Stimulated activated CD4-positive, alpha-beta T cell treated with anti-CD3 and anti-CD28 coated beads, Interleukin-1b, Interleukin-23, amount 100 ng/mL, for 48 hours (primary cell): ENCODE measurements at places on chromosomes 6 and 20.

- DNase-seq, result no peak
Measured at GRCh38 chr6:135922746-135923145, 71.2 kb downstream of the PDE7B start.

DNA sequence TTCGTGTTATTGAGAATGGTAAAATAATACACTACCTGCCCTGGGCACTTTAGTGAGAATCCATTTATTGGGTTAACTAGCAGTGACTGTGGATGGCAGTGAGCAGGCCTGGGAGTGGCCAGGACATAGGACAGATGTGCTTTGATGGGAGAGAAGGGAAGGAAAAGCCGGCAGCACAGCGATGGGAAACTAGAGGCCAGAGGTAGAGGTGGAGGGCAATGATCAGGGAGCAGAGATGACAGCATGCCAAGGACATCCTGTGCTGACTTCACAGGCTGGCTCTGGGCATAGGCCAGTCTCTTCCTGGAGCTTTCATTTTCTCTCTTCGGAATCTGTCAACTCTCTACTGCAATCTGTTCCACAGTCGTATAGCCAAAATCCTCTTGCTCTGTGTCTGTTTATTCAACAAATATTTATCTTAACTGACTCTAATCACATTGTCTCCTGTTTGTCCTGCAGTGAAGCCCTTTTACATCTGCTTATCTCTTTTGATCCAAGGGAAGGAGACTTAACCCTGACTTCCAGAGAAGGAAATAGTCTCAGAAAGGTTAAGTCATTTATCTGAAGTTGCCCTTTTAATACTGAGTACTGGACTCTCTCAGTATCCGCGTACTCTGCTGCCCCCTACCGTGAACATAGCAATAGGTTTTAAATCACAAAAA lies 18.4 kb upstream of the MMP24 start:
- peak; percentile 70 for DNase-seq

DNA sequence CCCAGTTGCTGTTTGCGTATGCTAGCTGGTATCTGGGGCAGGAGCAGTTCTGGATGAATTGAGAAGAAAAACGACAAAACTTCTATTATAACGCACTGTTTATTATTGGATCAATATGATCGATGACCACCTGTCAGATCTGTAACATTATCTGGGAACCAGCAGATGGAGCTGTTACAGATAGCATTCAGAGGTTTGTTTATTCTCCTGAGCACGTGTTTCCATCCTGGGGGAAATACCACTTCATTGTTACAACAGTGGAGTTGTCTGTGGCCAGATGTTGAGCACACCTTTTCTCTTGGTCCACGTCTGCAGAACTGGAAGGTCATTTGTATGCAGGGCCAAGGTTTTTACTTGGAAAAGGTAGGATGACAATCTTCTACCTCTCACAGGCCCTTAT lies 16.0 kb upstream of the NKX2-2 start:
- DNase-seq, result no peak

- peak; percentile 35 for DNase-seq
Measured at GRCh38 chr20:57772349-57772964, 62.6 kb upstream of the PMEPA1 start.

GRCh38 chr6:160141001-160141726 lies 19.5 kb downstream of the SLC22A1 start:
- DNase-seq, result no peak

DNA sequence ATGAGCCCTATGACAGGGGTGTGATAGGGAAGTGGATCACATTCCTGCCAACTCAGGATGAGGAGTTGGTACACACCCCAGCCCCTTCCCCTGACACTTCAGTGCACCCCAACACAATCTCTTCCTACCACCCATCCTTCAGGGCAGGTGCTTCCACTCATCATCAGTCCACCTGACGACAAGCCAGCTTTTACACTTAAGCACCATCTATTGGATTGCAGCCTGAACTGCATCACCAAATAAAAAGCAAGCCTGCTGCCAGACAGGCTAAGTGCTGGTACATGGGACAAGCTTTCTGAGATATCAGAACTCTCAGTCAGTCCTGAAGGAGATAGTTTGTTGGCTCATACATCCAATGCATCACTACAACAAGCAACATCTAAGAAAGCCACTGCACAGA lies 69.0 kb upstream of the TMEM200A start:
- no peak for DNase-seq

DNA sequence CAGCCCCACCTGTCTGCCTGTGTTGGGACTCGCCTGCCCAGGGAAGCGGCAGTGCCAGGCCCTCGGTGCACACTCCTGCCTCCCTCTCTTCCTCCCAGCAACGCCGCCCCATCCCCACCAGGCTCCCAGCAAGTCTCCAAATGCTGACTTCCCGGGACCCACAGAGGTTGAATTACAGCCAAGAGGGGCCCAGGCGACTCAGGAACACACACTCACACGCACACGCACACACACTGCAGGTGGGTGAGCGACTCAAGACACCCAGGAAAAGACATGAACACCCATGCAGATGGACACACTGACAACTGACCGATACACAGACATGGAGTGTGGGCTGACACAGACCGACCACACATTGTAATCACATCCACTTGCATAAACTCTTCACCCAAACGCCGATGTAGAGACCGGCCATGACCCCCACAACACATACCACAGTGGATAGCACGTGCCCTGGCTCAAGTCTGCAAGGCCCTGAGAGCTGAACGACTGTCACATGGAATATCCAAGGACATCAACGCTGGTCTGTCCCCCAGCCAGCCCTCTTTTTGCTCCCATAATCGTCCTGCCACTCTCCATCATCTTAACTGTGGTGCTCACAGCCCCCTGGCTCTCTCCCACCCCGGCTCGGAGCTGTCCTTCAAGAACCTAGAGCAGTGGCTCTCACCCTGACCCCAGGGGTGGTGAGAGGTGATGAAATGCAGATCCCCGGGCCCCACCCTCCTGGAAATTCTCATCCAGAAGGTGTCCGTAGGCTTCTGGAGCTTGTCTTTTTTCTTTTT lies 470 bp upstream of the FAM83C start:
- DNase-seq, result no peak

DNA sequence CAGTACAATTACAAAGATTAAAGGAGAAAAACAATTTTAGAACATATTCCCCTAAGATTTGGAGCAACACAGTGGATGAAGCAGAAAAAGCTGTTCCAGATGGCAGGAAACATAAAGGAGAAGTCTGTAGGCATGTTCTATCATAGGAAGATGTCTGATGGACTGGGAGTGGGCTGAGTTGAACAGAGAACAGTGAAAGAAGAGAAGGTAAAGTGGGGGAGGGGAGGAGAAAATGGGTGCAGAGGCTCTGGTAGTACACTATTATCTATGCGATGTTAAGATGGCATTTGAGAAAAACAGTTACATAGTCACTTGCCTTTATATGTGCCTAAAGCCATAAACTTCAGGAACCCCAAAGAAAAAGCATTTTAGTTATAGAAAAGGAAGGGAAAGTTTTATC lies 4.2 kb upstream of the PHIP start:
- DNase-seq, result no peak

- no peak for DNase-seq
Measured at GRCh38 chr20:4999788-5000187, 1.5 kb downstream of the SLC23A2 start.

- DNase-seq, result no peak
Measured at GRCh38 chr6:17161076-17161475, 59.2 kb downstream of the STMND1 start.
